ENCODE measurements at places on chromosomes 2 and 18.

- no peaks in the 10 kb centered on the region for H3K36me3 ChIP-seq
- no peaks in the 10 kb centered on the region for H3K4me1 ChIP-seq
- H3K27me3 ChIP-seq = peaks cover 12% of the 10 kb centered on the region
- H3K27ac ChIP-seq = peak overlapping the region; percentile 9
- no peak overlapping the region for H3K4me3 ChIP-seq
Observed at GRCh38 chr2:120683701-120684100, 52.0 kb upstream of the GLI2 start.

- no peak overlapping the region for H3K27ac ChIP-seq
- H3K4me1 ChIP-seq = no peaks in the 10 kb centered on the region
- no peak for DNase-seq
- peaks cover 5% of the 10 kb centered on the region for H3K36me3 ChIP-seq
- H3K27me3 ChIP-seq = no peaks in the 10 kb centered on the region
Observed at GRCh38 chr2:42775810-42776209, 11.9 kb upstream of the OXER1 start.

DNA sequence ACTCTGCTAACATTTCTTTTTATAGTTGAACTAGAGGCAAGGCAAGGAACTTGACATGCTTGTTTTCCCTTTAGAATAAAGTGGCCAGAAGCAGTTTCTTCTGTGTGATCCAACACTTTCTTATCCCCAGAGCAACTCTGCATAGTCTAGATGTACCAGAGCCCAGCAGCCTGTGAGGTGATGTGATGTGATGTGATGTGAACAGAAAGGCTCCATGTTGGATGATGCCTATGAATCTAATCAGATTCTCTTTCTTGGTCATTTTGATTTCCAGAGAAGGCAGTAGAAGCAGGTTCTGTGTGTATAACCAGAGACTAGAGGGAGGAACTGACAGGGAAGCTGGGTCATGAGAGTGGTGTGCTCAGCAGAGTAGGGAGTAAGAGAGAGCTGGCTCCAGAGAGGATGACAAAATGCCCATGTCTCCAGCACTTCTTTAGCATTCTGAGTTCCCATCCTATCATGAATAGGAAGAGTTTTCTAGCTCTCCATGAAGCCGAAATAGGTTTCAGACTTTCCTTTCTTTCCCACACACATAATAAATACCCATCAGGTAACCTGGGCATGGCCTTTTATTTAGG, 31.0 kb upstream of the PTH2R start:
- no peaks in the 10 kb centered on the region for H3K27me3 ChIP-seq
- H3K27ac ChIP-seq = no peak overlapping the region
- H3K4me1 ChIP-seq = no peaks in the 10 kb centered on the region
- H3K4me3 ChIP-seq = no peak overlapping the region

DNA sequence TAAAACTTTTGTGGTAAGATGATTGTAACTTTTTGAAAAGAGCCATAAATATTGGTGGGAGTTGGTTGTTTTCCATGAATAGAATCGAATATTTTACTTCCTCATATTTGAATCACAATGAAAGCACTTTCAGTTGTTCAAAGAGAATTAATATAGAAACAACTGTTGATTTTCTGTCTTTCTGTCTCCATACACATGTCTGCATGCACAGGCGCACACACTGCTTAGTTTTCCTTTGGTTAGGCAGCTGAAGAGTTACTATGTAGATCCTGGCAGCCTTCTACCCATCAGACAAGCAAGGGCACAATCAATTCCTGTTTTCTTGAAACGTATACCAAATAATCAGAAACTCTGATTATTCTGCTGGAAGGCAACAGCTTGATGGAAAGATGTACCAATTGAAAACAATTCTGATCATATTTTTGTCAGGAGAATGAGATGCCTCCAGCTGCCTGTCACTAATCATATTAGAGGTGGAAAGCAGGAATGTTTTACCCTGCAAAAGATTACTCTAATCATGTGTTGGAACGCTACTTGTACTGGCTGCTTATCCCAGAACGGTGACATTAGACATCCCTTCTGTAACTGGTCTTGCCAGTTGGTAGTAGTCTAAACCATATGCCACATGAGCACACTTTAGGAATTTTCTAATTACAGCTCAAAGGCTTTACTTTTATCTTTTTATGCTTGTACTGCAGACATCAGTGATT, 24.0 kb downstream of the SPATS2L start:
- H3K4me3 ChIP-seq = no peak overlapping the region
- no peaks in the 10 kb centered on the region for H3K27me3 ChIP-seq
- H3K27ac ChIP-seq = no peak overlapping the region
- peaks cover 5% of the 10 kb centered on the region for H3K4me1 ChIP-seq

DNA sequence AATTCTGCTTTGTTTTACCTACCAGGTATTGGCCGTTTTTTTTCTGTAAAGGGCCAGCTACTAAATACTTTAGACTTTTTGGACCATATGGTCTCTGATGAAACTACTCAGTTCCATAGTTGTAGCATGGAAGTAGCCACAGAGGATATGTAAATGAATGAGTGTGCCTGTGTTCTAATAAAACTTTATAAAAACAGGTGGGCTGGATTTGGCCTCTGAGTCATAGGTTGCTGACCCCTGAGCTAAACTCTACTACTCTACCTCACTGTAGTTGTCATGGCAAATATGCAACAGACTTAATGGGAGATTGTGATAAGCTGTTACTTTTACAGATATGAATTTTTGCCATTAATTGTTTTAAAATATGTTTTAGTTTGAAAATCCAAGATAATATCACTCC, 19.7 kb downstream of the CLIP4 start:
- no peak overlapping the region for H3K27ac ChIP-seq
- peaks cover 9% of the 10 kb centered on the region for H3K4me1 ChIP-seq
- DNase-seq = no peak
- H3K27me3 ChIP-seq = no peaks in the 10 kb centered on the region
- H3K4me3 ChIP-seq = no peak overlapping the region
- H3K36me3 ChIP-seq = peaks cover 42% of the 10 kb centered on the region

DNA sequence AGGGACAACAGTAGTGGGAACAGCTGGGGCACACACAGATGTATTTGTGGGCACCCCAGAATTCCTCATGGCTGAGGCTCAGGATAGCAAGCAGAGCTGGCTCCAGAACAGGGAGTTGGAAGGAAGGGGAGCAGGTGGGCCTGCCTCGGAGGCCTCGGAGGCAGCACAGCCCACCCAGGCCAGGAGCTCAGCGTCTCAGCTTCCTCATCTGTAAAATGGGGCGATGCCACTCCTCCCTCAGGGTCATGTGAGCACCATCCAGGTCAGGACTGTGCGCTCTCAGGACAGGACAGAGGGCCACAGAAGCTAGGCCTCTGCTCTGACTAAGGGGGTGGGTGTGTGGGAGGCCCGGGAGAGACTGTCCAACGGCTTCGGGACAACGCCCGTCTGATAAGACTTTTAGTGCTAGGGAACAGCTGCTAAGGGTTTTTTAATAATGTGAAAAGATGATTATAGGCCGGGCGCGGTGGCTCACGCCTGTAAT, 106.2 kb downstream of the HDAC4 start:
- H3K27ac ChIP-seq = no peak overlapping the region
- H3K4me3 ChIP-seq = peak overlapping the region; percentile 37
- peaks cover 85% of the 10 kb centered on the region for H3K4me1 ChIP-seq
- no peak for DNase-seq
- no peaks in the 10 kb centered on the region for H3K27me3 ChIP-seq

DNA sequence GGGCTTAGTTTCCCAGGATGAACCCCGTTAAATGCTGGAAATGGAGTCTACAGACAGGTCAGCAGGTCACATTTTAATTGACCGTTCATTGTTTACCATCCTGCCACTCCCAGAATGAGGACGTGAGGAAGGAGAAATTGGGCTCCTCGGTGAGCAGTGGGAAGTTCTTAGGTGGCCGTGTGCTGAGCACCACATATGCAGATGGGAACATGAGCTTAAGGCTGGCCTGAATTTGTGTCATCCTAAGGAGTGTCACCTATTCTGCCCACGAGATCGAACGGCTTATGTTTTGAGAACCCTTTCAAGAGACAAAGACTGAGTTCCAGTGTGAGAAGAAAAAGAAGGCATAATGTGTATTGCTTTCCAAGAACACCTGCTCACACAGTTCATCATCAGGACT, 234.4 kb upstream of the PXDN start:
- no peak overlapping the region for H3K4me3 ChIP-seq
- H3K27ac ChIP-seq = no peak overlapping the region
- H3K4me1 ChIP-seq = peaks cover 11% of the 10 kb centered on the region
- H3K36me3 ChIP-seq = no peaks in the 10 kb centered on the region

- no peak overlapping the region for H3K4me3 ChIP-seq
- no peak for DNase-seq
- no peaks in the 10 kb centered on the region for H3K27me3 ChIP-seq
- H3K4me1 ChIP-seq = peaks cover 32% of the 10 kb centered on the region
- peak overlapping the region; percentile 85 for H3K27ac ChIP-seq
Observed at GRCh38 chr18:5582849-5583681, 39.3 kb upstream of the EPB41L3 start.

DNA sequence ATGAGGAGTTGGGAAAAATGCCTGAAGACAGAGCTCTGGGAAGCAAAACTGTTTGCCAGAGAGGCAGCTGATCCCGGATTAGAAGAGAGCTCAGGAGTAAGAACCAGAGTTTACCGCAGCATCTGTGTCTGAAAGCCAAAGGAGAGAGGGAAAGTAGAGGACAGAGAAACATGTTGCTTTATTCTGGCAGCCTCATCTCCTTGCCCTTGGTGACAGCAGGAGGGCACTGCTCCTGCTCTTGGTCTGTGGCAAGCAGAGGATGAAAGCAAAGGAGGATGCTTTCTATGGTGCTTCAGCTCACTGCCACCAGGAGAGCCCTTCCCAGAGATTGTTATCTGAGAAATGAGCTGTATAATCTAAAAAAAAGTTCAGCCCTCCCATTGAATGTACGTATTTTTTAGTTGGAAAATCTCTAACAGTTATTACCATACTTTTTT, 7.7 kb downstream of the SLC1A4 start:
- no peak overlapping the region for H3K4me3 ChIP-seq
- no peak for DNase-seq

GRCh38 chr2:240509667-240510512, 47.9 kb downstream of the ANKMY1 start:
- peaks cover 9% of the 10 kb centered on the region for H3K36me3 ChIP-seq
- no peak for DNase-seq
- H3K4me1 ChIP-seq = peaks cover 4% of the 10 kb centered on the region
- no peak overlapping the region for H3K4me3 ChIP-seq

- peaks cover 34% of the 10 kb centered on the region for H3K36me3 ChIP-seq
- peaks cover 35% of the 10 kb centered on the region for H3K4me1 ChIP-seq
- H3K27ac ChIP-seq = peak overlapping the region; percentile 35
- DNase-seq = no peak
- H3K27me3 ChIP-seq = no peaks in the 10 kb centered on the region
Observed at GRCh38 chr2:11579867-11580659, 46.2 kb downstream of the GREB1 start.

DNA sequence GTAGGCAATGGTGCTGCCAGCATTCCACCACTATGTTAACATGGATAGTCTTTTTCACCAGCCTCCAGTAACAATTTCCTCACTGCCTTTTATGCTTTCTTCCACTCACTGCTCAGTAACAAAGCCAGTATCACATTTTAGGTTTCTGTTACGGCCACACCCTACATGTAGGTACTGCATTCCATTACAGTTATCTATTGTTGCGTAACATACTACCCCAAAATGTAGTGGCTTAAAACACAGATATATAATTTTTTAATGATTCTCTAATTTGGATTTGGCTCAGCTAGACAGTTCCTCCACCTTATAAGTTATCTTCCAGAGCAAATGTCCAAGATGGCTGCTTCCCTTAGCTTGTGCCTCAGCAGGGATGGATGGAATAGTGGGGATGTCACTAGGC, 498.7 kb upstream of the ACVR2A start:
- no peak for DNase-seq
- H3K4me3 ChIP-seq = no peak overlapping the region
- H3K36me3 ChIP-seq = peaks cover 3% of the 10 kb centered on the region
- no peaks in the 10 kb centered on the region for H3K4me1 ChIP-seq

- no peaks in the 10 kb centered on the region for H3K27me3 ChIP-seq
- peaks cover 31% of the 10 kb centered on the region for H3K4me1 ChIP-seq
- DNase-seq = no peak
Observed at GRCh38 chr2:109409321-109410038, 204.3 kb downstream of the SEPTIN10 start.

GRCh38 chr18:59861963-59862819, 37.6 kb upstream of the PMAIP1 start:
- H3K4me3 ChIP-seq = no peak overlapping the region
- no peak overlapping the region for H3K27ac ChIP-seq
- no peaks in the 10 kb centered on the region for H3K36me3 ChIP-seq
- no peak for DNase-seq
- peaks cover 5% of the 10 kb centered on the region for H3K4me1 ChIP-seq

DNA sequence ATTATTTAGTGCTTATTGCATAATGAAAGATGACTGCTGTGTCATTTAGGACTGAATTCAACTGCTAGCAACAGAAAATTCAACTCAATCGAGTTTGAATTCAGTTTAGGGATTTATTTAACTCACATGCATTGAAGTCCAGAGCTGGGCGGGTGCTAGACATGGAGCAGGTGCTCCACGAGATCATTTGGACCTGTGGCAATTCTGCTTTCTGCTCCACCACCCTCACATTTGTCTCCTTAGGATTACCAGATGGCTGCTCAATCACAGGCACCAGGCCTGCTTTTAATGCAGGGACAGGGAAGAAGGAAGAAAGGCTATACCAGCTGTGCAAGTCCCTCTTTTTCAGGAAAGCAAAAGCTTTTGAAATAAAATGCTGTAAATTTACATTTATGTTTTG, 572.9 kb upstream of the SLC8A1 start:
- no peak overlapping the region for H3K4me3 ChIP-seq
- H3K27ac ChIP-seq = no peak overlapping the region
- no peaks in the 10 kb centered on the region for H3K36me3 ChIP-seq
- H3K4me1 ChIP-seq = no peaks in the 10 kb centered on the region
- no peaks in the 10 kb centered on the region for H3K27me3 ChIP-seq
- DNase-seq = no peak

DNA sequence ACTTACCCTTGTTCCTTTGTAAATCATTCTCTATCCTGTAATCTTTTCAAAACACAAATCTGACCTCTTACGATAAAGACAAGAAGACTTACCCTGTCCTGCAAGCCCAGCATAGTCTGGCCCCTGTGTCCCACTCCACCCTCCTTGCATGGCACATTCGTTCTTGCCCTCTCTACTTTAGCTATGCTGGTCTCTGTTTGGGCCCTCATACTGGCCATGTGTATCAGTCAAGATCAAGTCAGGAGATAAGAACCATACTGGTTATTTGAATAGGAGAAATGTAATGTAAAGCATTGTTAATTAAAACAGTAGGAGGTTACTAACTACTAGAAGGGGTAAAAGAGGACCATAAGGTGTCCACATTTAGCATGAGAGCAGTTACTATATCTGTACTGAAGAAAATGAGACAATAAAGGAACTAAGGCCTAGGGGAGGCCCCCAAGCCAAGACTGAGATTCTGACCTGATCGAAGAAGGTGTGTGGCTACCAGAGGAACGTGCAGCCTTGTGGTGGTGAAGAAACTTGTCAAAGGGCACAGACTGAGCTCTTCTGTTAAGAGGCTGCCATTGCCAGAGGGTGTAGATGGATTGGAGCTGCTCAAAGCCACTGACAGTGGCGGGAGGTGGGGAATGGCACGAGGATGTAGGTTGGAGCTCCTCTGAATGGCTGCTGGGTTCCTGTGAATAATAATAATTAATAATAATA, 80.8 kb downstream of the KCTD18 start:
- peaks cover 2% of the 10 kb centered on the region for H3K36me3 ChIP-seq
- H3K27me3 ChIP-seq = no peaks in the 10 kb centered on the region
- no peak for DNase-seq
- H3K27ac ChIP-seq = no peak overlapping the region
- no peak overlapping the region for H3K4me3 ChIP-seq
- H3K4me1 ChIP-seq = peaks cover 7% of the 10 kb centered on the region
